ENCODE measurements at places on chromosomes 1 and 21. TPM values are rescaled to one million over a fixed set of nuclear protein-coding genes. Genes with fewer than 3 reads are reported as not detected.

- no peak for DNase-seq
Observed at GRCh38 chr1:6982443-6982842, 197.2 kb downstream of the CAMTA1 start.

GRCh38 chr1:156356875-156357534, 12.0 kb upstream of the RHBG start:
- no peak for DNase-seq

GRCh38 chr1:81549588-81550127, 251.1 kb upstream of the ADGRL2 start:
- DNase-seq = no peak

- DNase-seq = no peak
Observed at GRCh38 chr1:192703283-192704206, 67.6 kb downstream of the RGS13 start.

DNA sequence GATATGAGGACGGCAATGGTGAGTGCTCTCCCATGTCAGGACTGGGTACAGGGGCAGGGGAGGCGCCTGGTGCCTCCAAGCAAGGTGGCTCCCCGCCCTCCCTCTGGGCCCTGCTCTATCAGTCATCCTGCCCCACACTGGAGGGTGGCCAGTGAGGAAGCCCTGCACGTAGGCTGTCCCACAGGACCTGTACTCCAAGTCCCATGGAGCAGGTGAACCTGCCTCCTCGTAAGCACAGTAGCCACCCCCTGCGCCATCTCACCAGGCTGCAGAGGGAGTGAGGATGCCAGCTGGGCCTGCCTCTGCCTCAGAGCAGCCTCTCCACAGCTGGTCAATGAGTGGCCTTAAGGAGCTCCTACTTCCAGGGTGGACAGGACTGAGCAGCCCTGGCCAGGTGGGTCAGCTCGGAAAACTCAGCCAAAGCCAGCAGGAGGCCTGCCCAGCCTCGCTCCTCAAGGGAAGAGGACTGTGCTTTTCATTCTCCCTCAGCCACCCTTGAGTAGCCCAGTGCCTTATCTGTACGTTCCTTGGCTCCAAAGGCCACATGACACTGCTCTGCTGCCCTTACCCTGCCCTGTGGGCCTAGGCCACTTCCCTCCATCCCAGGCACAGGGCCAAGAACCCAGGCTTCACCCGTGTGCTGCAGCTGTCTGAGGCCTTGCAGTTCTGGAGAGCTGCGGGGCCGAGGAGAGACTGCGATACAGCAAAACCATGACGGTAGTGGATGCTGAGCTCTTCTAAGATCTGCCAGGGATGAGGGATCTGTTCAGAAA, 39.6 kb downstream of the SLC45A1 start:
- no peak for DNase-seq

GRCh38 chr1:149936170-149936991, at the start of gene MTMR11:
Gene MTMR11 (minus strand): TSS chr1:149936879. CDS start chr1:149936647, 232 bp downstream.
- peak; percentile 16 for DNase-seq

DNA sequence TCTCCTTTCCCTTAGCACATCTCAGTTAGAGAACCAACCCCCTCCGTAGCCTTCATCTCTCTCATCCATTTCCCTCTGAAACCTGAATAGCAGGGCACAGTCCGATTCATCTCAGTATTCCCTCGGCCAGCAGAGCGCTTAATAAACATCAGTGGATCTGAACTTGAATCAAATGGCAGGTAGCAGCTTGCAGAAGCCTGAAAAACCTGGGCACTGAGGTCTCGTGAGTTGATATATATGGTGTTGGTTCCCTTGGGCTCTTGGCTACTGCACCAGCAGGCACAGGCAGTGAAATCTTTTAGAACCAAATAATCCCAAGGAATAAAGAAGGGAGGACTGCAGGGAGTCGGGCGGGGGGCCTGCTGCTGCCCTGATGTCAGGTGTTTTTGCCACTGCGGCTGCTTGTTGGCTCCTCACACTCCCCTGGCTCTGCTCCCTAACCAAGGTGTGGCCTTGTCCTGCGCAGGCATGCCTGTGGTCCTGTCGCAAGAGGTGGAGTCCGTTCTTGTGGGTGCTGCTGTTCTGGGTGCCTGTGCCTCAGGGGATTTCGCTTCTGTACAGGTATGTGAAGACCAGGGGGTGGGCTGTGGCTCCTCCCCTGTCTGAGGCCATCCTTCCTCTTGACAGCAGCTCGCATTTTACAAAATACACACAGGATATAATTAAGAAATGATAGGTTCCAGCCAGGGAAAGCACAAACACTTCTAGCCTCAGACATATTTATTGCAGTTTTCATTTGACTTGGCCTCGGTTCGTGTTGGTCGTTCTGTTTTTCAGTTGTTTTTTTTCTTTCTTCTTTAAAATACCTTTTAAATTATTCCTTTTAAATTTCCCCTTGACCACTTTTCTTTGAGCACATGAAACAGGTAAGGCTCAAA, 140.9 kb upstream of the HOOK1 start:
- DNase-seq = no peak

GRCh38 chr1:156295391-156295947, at the start of gene GLMP:
Gene GLMP (minus strand): TSS chr1:156295679. CDS start chr1:156295645, 34 bp downstream.
- DNase-seq = peak; percentile 25

DNA sequence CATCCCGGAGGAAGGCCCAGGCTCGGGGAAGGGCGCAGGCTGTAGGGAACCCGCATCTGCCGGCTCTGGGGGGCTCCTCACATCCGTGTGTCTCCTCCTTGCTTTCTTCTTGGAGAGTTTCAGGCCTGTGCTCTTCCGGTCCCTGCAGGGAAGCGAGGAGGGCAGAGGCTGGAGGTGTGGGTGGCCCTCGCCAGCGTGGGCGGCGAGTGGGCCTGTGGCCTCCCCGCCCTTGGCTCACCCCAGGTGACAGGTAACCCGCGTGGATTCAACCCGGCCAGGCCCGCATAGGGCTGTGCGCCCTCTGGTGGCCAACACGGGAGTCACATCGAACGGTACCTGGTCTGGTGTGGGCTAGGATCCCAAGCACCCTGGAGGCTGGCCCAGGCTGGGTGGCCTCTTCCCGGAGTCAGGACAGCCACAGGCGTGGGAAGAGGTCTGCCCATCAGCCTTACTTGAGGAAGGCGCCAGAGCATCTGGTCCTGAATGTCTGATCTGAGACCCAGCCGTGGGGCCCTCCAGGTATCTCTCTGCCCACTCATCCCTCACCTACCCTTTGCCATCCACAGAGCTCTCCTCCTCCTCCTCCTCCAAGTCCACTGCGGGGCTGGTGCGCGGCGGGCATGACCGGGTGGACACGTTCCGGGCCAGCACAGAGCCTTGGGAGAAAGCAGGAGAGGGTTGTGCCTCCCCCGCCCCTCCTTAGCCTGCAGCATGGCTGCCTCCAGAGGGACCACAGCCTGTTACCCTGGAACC, 9.6 kb upstream of the TNFRSF25 start:
- no peak for DNase-seq

DNA sequence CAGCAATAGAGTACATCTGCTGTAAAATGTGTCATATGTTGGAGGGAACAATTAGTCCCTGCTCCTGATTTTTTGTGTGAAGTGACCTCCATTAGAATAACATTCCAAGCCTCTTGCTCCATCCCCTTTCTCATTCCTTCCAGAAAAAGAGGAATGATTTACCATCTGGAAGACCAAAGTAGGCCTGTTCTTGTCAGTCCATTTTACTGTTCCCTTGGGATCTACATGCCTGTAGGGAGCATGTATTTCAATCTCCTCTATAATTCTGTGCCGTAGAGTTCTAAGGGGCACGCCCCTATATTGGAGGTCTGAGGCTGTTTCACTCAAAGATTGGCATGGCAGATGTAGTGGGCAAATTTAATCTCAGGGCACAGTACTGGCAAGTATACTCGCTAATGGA, 48.8 kb upstream of the MAN1A2 start:
- no peak for DNase-seq

DNA sequence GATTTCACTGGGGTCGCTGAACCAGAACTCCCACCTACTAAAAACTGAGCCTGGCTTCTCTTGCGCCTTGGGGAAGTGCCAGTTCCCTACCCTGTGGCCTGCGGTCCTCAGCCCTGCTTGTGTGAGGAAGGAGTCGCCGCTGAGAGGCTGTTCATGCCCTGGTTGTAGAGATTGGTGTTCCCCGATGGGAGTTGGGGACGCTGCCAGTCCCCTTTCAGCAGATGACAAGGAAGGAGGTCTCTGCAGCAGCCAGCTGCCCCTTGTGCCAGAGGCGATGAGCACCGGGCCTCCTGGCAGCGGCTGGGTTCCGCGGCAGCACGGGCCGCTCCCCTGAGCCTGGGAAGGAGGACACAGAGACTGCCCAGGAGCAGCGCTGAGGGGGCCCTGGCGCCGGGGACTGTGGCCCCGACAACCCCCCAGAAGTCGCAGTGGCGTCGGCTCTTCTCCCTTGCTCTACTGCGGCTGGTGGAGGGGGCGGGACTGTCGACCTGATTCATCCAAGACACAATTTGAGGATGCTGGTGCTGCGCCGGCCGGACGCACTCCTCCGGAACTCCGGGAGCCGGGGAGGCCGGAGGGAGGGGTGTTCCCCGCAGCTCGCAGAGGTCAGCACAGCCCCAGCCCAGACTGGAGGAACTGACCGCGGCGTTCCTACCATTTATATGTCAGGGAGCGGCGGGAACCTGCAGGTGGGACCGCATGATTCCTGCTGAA, 12.0 kb upstream of the ADORA3 start:
- DNase-seq = no peak

GRCh38 chr1:39385067-39385988, 106.1 kb upstream of the BMP8A start:
- DNase-seq = no peak

- no peak for DNase-seq
Observed at GRCh38 chr1:44033756-44034155, 2.5 kb upstream of the SLC6A9 start.

- DNase-seq = no peak
Observed at GRCh38 chr1:162666006-162666645, 33.9 kb downstream of the DDR2 start.

DNA sequence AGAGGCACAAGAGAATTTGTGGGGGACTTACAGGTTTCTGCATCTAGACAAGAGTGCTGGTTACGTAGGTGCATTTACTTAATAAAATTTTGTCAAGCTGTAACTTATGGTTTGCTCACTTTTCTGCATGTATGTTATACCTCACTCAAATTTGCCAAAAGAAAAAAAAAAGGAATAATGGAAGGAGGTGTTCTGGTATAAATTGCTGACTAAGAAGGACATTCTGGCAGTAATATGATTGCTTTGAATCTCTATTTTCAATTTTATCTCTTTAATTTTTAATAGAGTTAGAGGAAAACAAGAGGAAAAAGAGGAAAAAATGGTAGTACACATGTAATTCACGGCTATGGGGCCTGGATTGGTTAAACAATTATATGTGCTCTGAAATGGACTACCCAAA, 119.5 kb downstream of the DUSP10 start:
- no peak for DNase-seq

DNA sequence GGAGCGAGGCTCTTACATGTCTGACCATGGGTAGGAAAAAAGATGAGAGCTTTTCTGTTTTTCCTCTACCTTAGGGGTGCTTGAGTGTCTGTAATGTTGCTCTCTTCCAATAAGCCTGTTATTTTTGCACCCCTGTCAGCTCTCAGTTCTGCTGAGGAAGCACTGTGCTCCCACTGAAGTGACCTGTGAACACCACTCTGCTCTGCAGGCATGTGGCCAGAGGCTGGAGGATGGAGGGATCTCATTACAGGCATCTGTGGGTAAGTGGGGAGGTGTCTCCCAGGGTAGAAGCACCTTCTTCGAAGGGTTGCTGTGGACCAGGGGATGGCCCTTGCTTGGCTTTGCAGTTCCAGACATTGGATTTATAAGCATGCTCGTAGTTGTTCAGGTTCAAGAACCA, 56.8 kb upstream of the RBM15 start:
- no peak for DNase-seq

GRCh38 chr1:47680815-47681475, 243.1 kb downstream of the FOXD2 start:
- DNase-seq = no peak

GRCh38 chr1:203915811-203916210, 54.4 kb downstream of the SNRPE start:
- no peak for DNase-seq

DNA sequence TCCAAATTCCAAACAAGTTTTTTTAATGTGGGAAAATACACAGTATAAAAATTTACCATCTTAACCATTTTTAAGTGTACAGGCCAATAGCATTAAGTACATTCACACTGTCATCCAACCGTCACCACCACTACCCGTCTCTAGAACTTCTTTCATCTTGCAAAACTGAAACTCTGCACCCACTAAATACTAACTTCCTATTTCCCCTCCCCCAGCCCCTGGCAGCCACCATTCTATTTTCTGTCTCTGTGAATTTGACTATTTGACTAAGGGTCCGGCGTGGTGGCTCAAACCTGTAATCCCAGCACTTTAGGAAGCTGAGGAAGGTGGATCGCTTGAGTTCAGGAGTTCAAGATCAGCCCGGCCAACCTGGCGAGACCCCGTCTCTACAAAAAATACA, 36.1 kb downstream of the CLSTN1 start:
- no peak for DNase-seq

DNA sequence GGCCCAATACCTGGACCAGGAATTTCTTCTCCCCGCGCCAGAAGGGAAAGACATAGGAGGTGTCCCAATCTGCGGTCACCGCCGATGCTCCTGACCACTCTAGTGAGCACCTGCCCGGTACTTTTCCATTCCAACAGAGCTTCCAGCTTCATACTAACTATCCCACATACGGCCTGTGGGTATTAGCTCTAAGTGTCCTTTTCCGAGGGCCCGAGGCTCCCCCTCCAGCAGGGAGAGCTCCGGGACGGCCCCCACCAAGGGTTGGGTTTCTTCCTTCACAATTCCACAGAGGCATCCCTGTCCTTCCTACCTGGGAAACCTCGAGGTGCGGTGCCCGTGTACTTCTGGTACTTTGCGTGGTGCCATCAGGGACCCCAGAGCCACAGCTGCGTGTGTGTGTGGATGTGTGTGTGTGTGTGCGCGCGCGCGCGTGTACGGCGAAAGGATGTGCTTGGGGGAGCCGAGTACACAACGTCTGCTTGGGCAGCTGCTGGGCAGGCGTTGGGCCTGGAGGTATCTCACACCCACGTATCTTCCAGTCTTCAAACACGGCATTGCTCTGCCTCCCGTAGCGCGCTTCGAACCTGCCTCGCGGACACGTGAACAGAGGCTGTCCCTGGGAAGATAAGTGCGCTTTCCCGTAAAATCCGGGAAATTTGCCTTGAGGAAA, 2.4 kb upstream of the SIM2 start:
- no peak for DNase-seq

DNA sequence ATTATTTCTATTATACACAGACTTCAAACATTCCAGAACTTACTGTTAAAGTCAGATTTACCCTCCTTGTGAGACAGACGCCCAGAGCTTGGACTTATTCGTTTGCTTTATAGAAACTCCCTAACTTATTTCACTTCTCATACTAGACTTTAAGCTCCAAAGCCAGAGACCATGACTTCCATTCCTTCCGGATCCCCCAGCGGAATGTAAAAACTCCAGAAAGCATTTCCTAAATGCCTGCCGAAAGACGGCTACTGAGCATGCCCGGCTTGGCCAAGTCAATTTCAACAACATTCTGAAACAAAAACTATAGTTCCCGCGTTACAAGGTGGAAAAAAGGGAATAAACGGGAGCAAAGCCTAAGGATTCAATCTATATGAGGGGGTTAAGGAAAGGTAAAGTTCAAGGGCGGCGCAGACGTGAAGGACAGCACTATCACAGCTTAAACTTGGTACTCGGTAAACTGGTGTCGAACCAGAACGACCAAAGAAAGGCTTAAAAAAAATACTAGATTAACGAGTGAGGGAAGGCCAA, 1.1 kb downstream of the USP48 start:
- DNase-seq = no peak

The CAMK2N1 gene
- 77.2 TPM for total RNA-seq

The PAPPA2 gene
- total RNA-seq = 13.1 TPM

The LCE2B gene
- not detected for total RNA-seq

The PLD5 gene
- 1.4 TPM for total RNA-seq

The DISP3 gene
- total RNA-seq = 26.7 TPM

Measured in occipital lobe (tissue), 3 donors.